ENCODE measurements at places on chromosomes 1 and 21.

DNA sequence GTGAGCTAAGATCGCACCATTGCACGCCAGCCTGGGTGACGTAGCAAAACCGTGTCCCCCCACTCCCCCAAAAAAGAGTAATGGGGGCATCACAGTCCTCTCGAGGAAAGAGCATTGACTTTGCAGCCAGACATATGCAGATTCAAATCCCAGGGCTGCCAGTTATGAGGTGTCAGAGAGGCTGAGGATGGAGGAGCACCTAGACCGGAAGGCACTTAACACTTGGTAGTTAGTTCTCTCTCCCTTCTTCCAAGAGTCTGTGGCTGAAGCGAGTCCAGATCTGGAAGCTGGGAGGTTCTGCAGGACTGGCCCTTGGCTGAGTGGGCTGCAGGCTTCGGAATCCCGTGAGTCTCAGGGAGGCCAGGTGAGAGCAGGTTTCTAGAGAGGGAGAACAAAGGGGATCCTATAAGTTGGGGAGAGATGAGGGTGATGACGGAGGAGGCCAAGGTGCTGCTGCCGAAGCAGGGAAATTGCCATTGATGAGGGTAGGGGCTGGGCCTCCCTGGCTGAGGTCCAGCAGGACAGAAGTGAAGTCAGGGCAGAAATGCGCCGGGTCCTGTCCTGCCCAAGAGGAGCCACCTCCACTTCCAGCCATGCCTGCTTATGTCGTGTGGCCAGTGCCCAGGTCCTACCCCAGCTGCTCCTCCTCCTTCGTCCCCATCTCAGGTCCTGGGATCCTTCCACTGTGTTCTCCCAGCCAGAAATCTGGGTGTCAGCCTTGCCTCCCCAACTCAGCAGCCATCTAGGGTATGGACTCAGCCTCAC, 13.3 kb upstream of the SPOCD1 start:
- DNase-seq: no peak

GRCh38 chr1:62728963-62729362, 40.8 kb upstream of the DOCK7 start:
- no peak for DNase-seq

GRCh38 chr1:240695416-240695815, 83.5 kb upstream of the GREM2 start:
- no peak for DNase-seq

DNA sequence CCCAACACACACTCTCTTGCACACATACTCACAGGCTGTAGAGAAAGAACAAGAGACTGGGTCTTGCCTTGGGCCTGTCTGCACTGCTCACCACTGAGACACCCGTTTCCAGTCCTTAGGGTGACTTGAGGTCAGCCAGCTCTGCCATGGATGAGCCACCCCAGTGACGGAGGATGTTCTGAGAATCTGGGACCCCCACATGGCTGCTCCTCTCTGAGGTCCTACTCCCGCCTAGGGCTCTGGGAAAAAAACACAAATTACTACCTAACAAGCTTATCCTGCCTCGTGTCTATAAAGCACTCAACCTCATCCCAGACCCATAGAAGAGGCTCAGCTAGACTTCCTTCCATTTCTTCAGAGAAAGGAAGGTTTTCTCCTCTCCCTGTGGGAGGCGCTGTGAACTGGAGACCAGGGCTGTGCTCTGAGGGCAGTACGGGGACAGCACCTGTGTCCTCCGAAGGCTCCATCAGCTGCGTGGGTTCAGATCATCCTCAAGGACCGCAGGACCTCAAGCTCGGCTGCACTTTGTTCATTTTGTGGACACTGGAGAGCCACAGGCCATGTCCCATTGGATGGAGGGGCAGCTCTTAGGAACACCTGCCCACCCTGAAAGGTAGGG, 4.3 kb upstream of the CLEC20A start:
- DNase-seq: no peak

DNA sequence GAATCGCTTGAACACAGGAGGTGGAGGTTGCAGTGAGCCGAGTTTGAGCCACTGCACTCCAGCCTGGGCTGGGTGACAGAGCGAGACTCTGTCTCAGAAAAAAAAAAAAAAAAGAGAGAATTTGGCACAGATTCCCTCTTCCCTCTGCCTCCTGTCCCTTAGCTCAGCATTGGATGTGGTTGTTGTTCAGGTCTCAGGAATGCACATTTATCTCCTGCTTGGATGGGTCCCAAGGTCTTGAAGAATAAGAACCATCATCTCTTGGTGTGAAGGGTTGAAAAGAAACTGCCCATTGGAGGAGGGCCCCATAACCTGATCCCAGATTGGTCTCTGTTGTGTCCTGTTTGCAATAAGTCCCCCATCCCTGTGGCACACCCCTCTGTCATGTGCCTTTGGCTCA, 34.9 kb downstream of the UBIAD1 start:
- DNase-seq: no peak

DNA sequence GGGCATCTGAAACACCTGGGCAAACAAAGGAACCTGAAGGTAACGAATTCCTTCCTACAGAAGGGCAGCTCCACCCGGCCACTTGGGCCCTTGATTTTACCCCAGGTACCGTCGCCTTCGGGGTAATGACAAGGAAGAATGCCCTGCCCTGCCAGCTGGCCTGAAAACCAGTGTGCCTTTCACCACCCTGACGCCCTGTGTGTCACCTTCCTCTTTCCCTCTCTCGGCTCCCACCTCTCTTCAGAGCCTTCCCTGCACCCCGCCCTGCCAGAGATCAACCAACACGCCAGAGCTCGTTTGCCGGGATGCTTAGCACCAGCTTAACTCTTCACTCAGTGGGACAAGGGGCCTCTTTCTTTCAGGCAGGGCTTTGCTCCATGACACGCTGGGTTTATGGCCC, 86.0 kb downstream of the SIM2 start:
- no peak for DNase-seq

DNA sequence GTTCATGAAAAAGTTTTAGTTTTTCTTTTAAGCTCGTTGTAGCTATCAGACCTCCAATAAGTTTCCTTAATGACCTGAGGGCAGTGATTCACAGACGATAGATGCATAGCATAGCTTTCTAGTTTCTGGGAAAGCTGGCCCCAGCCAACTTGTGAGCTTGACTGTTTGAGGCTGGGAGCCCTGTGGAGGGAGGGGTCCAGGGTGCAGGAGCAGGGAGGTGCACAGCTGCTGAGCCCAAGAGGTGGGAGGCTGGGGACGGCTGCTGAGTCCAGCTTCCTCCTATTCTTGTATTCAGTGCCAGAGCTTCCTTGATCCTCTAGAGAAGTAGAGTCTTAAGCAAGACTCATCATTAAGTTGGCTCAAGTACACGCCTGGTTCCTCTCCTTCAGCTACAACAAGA, 11.0 kb upstream of the AVPR1B start:
- DNase-seq: no peak

- no peak for DNase-seq
These were observed 25.9 kb downstream of the SHISA4 start for GRCh38 chr1:201914456-201915235.

DNA sequence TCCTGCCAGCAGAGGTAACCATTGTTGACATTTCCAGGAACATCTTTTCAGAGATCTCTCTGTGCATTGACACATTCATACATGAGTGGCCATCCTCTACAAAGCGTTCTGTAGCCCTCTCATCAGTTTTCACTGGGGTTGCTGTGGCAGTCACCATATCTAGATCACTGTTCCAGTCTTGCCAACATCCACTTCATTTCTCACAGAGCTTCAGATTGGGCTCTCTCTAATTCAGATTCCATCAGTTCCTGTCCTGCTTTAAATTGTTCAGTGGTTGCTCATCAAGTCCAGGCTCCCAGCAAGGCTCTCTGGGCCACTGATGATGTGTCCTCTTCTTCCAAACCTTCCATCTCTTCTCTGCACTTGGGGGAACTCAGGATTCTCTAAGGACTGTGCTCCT, 173.7 kb downstream of the KCNJ6 start:
- no peak for DNase-seq

DNA sequence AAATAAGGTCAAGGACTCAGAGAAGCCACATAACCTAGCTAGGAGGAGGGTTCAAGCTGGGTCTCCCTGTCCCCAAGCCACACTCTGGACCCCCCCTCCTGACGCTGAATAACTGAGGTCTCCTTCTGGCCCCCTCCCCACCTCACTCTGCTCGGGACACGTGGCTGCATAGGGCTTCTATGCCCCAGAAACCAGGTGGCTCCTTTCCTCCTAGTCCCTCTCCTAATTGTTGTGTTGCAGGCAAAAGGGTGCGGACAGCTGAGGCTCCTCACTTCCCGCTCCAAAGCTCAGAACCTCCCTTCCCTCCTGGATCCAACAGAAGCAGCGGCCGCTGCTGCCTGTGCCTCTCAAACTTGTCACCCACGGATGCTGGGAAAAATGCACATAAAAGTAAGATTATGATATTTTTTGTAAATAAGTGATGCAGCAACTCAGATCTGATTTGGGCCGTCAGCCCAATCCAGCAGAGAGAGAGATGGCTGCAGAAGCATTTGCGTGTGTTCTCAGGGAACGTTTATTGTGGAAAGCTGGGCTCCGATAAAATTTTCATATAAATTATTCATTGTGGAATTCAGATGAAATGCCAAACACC, 40.8 kb upstream of the C1orf174 start:
- DNase-seq: no peak

DNA sequence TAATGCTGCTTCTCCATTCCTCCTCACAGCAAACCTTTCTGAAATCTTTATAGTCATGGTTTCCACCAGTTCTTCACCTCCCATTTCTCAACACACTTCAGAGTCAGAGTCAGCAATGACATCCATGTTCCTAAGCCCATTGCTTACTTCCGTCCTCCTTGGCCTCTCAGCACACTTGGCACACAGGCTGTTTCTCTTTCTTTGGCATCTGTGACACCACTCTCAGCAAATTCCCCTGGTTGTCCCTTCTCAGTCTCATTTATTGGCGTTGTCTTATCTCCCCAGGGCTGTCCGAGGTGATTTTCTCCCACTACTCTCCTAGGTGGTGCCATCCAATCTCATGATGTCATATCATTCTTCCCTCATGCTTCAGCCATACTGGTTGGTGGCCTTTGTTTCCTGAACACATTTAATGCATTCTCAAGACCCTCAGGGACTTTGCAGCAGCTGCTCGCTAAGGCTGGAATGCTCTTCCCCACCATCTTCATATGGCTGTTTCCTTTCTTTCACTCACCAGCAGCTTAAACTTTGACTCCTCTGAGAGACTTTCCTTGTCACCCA, 3.3 kb upstream of the LGALS8 start:
- no peak for DNase-seq

DNA sequence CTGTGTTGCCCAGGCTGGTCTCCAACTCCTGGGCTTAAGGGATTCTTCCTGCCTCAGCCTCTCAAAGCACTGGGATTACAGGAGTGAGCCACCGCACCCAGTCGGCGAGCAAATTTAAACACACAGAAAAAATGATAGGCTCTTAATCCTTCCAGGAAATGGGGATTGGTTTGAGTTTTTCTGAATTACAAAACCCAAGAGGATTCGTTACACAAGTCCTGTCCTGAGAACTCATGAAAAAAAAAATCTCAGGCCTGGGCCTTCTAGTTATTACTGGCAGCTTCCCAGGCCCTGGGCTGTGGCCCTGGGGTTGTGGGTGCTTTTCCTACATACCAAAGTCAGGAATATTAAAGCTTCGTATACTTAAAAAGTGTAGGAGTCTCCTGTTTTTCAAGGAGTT, 6.3 kb upstream of the IFNGR2 start:
- DNase-seq: no peak

- no peak for DNase-seq
These were observed 311.1 kb downstream of the AJAP1 start for GRCh38 chr1:4965346-4966075.

- DNase-seq: no peak
These were observed 21.9 kb downstream of the CLSTN1 start for GRCh38 chr1:9801909-9802308.

GRCh38 chr1:79376106-79376505, 369.6 kb upstream of the ADGRL4 start:
- no peak for DNase-seq

DNA sequence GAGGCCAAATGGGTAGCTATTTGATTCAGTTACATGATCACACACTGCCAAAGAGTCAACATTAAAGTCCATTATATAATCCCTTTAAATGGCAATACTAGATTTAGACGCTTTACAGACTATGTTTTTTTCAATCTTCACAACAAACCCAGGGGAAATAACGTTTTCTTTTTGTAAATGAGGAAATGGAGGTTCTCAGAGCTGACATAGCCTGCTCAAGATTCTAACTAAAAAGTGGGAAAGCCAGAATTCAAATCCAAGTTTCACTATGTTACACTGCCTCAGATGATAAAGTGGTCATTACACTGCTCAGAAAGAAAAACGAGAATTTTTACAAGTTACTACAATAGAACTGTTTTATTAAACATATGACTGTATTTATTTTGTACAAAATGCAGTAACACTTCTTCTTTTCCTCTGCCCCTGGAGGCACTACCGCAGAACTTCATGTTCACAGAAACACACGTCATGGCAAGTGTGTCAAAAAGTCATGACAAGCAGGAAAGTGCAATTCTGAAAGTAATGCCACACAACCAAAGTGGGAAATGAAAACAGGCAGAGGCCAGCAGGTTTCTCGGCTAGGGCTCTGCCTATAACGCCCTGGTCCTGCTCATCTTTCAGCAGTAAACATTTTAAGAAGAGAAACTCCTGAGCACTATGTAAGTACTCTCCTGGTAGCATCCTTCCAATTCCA, 19.0 kb downstream of the THEMIS2 start:
- DNase-seq: no peak

DNA sequence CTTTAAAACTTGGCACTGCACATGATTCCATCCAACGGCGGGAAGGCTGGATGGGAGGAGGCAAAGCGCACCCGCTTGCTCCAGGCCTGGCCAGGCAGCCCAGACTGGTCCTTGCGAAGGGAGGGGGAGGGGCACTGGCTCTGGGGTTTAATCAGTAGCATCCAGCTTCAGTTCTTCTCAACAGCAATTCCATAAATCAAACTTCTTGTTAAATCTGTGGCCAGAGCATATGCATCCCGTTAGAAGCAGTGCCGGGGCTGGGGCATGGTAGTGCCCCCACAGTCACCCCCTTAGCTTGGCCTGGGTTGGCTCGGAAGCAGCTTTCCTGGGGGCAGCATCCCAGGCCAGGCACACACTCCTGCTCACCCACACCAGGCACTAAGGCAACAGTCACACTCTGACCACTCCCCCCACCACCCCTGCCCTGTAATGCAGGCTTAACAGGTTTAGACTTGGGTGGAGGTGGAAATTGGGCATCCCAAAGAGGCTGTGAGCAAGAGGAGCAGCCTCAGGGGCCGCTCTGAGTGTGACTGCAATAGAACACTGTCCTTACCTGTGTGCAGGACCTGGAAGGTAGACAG, 94.1 kb upstream of the CASZ1 start:
- no peak for DNase-seq

DNA sequence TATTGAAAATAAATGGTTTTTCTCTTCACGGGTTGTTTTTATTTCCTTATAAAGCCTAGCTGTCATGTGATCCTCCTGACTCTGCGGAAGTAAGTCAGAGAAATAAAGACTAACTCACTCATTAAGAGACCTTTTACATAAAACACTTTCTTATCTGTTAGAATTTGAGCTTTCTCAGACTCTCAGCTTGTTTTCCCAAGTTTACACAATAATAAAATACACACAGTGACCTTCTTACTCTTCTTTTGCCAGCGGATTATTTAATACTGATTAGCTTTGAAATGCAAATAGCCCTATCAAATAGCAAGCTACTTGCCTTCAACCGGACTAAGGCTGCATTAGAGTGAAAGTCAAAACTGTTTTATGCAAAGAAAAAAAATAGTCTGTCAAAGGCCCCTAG, 45.5 kb upstream of the CXADR start:
- no peak for DNase-seq
